ENCODE measurements at places on chromosomes 12 and 14.

DNA sequence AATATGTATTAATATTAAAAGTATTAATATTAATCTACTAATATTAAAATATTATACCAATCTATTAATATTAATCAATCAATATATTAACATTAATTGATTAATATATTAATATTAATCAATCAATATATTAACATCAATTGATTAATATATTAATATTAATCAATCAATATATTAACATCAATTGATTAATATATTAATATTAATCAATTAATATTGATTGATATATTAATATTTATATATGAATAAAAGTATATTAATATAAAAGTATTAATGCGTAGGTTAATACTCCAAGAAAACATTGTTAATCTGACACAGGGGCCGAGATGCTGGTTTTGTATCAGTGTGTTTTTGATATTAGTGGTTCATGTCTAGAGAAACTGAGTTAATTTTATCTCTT, 1430.1 kb upstream of the SEL1L start:
- DNase-seq = no peak

DNA sequence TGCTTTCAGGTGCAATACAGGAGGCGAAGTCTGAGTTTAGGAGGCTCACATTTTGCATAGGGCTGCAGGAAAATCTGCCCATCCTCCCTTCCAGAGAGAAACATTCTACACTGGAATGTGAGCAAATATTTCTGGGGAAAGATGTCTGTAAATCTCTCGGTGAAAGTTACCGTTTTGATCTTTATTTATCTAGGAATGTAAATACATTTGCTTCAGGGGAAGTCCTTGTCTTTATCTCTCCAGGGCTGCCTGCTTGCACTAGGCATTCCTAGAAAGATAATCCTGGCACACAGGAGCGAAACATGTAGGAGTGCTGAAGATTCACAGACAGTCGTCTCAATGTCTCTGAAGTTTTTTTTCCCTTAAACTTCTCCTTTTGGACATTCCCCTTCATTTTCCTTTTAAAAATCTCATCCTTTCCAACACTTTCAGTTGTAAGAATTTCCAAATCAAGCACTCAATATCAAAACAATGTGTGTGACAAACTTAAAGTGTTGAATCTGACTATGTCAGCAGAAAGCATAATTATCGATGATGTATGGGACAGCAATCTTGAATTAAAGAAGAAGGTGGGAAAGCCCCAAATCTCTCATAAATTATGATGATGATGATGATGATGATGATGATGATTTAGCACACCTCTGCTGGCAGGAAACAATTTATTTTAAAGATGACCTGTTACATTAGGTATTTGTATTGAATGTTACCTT, 113.4 kb upstream of the RESF1 start:
- no peak for DNase-seq

DNA sequence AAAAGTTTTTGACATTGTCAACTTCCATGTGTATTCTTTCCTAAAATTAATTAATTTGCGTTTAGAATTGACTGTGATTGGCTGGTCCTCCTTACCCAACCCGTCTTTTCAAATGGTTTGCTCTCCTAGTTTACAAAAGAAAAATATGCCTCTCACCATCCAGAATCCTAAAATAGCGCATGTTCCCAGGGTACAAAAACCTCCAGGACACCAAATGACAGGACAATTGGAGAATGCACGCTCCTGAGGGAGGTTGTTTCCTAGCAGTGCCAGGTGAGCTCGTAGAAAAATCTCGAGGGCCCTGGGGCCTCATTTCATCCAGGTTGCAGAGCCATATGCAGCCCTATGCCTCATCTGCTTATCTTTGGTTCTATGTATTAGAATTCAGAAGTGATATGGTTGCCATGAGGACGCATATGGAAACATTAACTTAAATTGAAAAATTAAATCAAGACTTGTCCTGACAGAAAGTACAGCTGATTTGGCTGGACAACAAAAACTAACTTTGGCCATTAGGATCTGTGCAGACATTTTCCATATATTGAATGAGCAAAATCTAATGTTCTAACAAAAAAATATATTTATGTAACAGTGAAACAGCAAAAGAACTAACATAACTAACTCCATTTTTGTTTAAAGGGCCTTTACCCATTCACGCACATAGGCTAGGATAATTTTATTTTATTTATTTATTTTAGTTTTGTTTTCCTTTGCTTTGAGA, 28.2 kb upstream of the EGLN3 start:
- DNase-seq = no peak

GRCh38 chr12:42716491-42716891, 126.9 kb upstream of the PRICKLE1 start:
- no peak for DNase-seq

DNA sequence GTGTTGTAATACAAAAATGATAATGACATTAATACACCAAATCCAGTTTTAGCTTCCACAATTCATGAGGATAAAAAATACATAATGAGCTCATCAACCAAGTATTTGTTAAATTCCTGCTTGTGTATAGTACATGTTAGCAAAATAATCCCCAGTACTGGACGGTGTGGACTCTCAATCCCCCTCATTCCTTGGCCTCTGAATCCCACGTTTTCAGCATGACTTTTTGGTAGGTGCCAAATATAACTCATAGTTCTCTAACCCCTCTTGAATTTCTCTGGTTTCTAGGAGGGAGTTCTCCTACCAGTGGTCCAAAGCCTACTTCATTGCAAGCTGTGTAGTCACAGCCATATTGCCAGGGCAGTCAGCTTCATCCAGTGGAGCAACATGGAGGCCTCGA, 41.4 kb upstream of the EPS8 start:
- DNase-seq = no peak

DNA sequence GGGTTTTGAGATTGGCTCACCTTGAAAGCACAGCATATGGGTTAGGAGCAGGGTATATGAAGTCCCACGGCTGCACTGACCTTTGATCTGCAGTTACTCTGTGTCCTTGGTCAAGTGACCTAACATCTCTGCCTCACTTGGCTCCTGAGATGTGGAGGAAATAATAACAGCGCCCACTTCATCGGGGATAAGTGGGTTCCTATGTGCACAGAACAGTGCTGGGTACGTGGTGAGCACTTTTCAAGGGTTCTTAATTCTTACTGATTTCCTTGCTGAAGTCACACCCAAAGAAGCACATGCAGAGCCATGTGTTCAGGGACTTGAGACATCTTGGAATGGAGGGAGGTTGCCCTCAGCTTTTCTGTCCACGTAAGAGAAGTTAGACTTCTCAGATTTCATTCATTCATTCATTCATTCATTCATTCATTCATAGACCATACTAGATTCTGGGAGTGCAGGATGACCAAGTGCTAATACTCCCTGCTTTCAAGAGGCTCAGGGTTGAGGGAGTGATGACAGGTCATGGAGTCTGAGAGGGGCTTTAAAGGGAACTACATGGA, 39.4 kb downstream of the ADGRD1 start:
- no peak for DNase-seq

- DNase-seq = peak; percentile 98
Measured at GRCh38 chr14:91413547-91414474, 3.8 kb downstream of the CCDC88C start.

DNA sequence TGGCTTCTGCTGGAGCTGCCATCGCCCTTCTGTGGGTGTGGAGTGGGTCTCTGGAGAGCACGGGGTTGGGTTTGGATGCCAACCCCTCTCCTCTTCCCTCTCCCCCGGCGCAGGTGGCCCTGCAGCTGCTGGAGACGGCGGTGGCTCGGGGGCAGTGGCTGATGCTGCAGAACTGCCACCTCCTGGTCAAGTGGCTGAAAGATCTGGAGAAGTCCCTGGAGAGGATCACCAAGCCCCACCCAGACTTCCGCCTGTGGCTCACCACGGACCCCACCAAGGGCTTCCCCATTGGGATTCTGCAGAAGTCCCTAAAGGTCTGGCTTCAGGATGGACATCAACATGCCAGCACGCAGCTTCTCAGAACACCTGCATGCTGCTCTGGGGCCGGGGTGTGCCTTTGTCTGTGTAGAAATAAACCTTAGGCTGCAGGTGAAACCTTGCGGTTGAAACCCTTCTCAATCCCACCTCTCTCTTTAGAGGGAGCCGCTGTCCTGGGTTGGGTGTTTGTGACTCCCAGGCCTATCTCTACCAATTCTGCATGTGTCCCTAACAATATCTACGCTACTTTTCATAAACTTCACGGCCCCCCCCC, 44.3 kb downstream of the CCDC92 start:
- peak; percentile 40 for DNase-seq

DNA sequence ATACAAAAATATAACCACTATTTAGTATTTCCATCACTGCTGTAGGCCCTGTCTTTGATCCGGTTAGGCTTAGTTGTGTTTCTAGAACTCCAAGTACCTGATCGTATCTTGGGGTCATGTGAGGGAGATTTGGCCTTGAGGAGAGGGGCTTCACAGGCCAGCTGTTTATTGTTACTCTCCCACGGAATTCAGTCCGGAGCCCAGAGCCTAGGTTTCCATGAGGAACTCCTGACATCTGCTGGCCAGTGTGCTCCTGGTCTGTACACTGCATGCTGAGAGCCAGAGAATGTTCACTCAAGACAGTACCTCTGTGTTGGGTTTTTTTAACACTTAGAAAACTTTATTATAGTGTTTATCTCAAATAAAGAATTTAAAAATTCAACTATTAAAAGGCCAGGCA, 341.0 kb upstream of the TMEM132C start:
- no peak for DNase-seq

DNA sequence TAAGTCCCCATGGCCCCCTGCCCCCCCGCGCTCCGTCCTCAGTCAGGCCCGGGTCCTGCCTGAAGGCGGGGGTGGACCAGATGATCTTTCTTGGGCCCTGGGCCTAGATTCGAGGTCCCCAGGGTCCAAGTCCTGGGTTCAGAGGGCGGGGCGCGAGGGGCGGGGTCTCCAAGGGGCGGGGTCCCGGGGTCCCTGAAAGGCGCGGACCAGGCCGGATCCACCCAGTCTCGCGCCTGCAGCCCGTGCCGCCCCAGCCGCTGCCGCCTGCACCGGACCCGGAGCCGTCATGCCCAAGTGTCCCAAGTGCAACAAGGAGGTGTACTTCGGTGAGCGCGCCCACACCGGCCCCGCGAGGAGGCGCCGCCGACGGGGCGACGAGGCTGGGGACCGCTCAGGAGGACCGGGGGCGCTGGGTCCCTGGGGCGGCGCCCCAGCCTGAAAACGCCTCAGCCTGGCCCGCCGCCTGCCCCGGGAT, 325 bp downstream of the CRIP1 start:
- DNase-seq = no peak

DNA sequence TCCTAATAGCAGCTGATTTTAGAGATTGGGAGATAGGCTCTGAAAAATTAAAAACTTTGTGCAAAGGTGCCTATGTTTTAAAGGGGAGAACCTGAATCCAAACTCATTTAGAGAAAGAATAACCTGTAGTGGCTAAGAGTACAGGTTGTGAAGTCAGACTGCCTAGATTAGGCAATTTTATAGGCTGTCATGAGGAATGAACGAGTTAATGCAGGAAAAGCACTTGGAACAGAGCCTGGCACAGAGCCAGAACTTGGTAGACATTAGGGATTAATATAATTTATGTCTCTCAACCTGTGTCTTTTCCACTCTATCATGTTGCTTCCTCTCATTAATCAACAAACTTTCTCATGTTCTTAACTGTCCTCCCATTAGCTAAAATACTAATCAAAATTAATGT, 98.1 kb downstream of the WIF1 start:
- DNase-seq = no peak

DNA sequence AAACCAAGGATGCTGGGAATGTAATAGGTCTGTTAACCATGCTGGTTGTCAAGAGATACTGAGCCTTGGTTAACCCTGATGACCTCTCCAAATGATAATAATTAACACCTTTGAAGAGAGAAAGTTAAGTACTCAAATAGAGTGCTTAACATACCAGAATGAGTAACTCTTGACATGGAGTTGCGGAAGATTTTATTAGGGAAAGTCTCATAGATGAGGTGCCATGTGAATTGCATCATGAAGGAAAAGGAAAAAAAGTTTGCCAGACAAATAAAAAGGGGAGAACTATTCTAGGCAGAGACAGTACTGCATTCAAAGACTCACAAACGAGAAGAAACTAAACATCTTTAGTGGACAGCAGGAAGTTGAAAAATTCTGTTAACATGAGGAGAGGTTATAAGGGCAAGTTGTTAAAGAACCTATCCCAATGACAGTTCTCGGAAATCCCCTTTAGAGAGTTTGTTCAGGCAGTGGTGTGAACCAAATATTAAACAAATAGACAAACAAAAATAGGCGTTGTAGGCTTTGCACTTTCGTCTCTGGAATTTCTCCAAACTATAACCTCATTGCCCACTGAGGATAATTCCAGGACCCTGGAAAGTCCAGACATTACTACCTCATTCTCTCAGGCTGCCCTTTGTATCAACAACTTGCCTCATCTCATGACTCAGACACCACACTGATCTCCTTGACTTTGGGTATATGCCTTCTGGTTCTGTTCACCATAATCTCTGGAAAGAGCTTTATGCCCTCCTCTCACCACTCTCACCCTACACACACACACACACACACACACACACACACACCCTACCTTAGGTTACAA, 435.0 kb downstream of the GXYLT1 start:
- no peak for DNase-seq

DNA sequence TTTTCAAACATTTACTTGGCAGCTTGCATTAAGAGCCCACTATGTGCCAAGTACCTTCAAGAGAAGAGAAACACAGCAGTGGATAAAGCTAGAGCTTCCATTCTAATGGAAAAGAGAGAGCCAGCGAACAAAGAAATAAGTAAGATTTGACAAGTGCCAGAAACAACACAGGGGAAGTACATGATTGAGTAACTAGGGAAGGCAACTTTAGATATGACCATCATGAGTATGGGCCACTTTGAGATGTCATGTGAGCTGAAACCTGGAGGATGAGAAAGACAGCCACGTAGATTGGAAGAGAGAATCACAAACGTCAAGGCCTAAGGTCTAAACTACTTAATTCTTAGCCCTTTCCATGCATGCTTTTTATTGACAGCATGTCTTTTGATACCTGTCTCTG, 121.4 kb downstream of the ITPR2 start:
- no peak for DNase-seq

GRCh38 chr14:69327507-69327906, 67.5 kb downstream of the GALNT16 start:
- DNase-seq = no peak

DNA sequence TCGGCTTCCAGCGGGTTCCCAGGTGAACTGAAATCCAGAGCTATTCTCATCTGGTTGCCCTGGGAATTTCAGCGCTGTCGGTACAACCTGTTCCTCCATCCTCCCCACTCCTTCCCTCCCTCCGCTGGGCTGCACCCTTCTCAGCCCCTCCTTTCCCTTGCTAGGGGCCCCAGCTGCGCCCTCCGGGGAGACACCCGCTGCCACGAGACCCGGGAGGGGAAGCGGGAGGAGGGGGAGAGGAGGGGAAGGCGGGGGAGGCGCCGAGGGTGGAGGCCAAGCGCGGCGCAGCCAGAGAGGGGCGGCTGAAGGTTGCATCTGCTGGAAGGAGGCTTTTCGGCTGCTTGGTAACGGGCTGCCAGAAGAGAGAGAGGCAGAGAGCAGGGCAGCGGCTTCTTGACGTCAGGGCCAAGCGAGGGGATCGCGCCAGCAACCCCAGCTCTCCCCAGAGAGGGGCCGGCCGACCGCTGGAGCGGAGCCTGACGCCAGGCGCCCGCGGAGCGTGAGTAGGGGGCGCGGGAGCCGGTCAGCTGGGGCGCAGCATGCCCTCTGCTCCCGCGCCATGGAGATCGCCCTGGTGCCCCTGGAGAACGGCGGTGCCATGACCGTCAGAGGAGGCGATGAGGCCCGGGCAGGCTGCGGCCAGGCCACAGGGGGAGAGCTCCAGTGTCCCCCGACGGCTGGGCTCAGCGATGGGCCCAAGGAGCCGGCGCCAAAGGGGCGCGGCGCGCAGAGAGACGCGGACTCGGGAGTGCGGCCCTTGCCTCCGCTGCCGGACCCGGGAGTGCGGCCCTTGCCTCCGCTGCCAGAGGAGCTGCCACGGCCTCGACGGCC, at the start of gene KCNA5:
TSS of gene KCNA5 (plus strand) at position 291 of the 831 bp plus-strand sequence. CDS start at position 560, 269 bp downstream.
- no peak for DNase-seq
